Stimulated activated CD4-positive, alpha-beta T cell treated with anti-CD3 and anti-CD28 coated beads, Interleukin-15, amount 100 ng/mL, for 48 hours (primary cell): ENCODE measurements at places on chromosomes 2 and 18.

DNA sequence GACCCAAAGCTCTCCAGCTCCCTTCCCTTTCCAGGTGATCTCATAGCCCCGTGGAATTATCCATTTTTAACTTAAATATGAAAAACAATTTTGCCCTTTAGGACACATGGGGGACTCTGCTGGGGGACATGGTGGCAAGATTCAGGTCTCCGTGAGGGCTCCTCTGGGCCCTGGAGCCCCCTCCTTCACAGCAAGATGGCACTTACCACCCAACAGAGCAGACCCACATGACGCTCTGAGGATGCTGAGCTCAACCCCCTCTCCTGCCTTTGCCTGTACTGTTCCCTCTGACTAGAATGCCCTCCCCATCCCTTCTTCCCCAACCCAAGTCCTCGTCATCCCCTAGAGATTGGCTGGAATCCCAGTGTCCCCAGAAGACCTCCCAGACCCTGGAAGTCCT lies 17.2 kb downstream of the TEX51 start:
- DNase-seq: no peak

- no peak for DNase-seq
Observed at GRCh38 chr2:130243359-130243758, 45.1 kb upstream of the TUBA3E start.

GRCh38 chr2:43251171-43251731 lies 24.8 kb upstream of the ZFP36L2 start:
- DNase-seq: no peak

DNA sequence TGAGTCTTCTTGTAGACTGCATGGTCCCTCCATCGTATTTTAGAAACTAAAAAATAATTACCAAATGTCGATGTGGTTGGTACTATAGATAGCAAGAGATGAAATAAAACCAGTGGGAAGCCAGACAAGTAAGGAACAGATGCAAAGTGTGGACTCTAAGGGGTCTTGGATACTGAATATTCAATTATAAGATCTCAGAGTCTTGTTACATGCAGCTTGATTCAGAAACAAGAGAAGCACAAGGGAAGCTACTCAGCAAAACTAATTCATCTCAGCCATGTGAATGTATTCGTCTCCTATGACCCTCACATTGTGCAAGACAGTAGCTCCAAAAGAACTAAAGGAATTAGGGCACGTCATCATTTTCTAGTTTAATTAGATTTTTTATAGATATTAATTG lies 80.9 kb downstream of the CDH20 start:
- DNase-seq: no peak

GRCh38 chr2:67772216-67773170 lies 290.3 kb downstream of the C1D start:
- DNase-seq: no peak

DNA sequence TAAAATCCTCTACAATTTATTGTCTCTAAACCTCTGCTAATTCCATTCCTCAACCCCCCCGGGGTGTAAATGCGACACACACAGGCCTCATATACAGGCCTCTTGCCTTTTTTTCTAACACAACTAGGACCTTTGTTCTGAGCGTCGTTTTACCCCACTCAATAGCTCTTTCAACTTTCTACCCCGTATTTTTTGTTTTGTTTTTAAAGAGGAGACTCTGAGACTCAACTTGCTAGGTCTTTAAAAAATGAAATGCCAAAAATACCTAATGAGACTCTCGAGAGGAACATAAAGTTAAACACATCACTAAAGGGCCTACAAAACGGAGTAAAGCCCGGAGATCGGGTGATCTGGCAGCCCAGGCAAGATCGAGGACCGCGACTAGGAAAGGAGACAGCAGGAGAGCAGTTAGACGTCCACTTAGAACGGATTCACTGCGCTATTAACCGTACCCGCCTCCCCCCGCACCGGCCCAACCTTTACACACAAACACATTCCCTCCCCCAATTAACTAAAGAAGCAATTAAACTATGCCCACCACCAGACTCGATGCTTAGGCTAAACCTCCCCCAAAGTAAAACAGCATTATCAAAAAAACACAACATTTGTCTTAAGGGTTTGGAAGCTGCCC lies 1.7 kb downstream of the TRIP12 start:
- no peak for DNase-seq

DNA sequence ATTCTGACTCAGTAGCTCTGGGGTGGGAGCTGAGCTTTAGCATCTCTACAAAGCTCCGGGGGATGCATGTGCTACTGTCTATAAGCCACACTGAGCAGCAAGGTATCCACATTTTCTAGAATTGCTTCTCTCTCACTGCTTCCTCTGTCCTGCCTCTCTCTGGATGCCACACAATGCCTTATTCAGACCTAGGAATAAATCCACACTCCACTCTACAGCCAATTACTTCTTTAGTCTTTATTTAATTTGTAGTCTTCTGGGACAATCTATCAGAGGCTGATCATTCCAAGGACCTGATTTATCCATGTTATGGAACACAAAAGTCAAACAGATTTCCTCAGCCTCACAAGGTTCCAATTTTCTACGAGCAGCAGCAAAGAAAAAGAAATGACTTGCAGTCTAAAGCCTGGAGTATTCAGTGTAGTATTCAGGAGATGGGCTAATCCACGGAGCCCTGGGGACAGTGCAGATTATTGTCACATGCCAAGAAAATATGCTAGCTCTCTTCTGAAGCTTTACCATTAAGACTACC lies 4.4 kb downstream of the BCL2 start:
- DNase-seq: no peak

DNA sequence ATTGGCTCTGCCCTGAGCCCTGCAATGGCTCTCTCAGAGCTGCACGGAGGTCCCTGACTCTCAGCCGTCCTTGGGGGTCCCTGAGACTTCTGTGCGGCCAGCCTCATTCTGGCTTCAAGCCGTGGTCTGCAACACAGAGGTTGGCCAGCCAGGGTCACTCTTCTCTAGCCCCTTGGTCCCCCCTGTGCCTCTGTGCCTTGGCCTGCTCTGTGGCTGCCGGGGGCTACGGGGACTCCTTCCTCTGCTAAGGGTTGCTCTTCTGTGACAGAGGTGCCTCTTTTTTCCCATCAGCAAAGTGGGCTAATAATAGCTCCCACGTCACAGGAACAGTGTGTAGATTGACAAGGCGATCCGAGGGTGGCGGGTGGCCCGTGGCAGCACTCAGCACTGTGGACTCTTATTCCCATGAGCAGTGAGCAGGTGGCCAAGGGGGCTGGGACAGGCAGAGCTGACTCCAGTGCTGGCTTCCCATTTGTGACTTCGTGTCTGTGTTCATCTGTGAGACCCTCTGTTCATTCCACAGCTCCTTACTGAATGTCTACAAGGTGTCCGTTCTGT lies 19.4 kb downstream of the INHBB start:
- DNase-seq: no peak

- DNase-seq: no peak
Observed at GRCh38 chr2:28471214-28471613, 24.6 kb upstream of the PLB1 start.

DNA sequence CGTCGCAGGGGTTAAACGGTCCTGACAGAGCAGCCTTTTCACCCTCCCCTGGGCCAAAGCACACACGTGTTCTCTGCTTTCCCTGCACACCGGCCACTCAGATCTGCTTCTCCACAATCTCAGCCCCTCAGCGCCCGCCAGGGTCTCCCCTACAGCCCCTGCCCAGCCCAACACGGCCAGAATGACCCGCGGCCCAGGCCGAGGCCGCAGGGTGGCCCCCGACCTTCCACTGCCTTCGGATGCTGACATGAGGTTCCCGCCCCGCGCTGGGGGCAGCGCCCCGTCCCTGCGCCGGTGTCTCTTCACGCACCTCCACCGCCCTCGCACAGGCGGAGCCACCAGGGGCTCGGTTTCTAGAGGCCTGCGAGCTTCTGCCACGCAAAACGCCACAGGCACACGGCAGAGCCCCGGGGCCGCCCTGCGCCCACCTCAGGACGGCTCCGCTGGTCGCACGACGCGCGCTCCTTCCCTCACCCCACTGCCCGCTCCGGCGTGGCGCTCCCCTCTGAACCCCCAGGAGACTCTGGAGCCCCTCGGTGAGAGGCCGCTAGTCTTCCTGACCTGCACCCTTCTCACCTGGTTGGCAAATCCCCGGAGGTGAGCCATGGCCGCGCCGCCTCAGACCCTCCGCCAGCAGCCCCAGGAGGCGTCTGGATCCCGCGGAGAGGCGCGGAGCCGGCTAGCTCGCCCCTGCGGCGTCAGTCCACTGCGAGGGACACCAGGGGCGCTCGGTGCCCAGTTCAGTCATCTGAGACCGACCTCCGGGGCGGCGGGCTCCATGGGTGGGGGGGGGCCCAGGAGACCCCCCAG lies 749 bp downstream of the STK25 start:
- DNase-seq: peak; percentile 17

GRCh38 chr18:62914871-62915392 lies 199.6 kb downstream of the PHLPP1 start:
- DNase-seq: no peak

DNA sequence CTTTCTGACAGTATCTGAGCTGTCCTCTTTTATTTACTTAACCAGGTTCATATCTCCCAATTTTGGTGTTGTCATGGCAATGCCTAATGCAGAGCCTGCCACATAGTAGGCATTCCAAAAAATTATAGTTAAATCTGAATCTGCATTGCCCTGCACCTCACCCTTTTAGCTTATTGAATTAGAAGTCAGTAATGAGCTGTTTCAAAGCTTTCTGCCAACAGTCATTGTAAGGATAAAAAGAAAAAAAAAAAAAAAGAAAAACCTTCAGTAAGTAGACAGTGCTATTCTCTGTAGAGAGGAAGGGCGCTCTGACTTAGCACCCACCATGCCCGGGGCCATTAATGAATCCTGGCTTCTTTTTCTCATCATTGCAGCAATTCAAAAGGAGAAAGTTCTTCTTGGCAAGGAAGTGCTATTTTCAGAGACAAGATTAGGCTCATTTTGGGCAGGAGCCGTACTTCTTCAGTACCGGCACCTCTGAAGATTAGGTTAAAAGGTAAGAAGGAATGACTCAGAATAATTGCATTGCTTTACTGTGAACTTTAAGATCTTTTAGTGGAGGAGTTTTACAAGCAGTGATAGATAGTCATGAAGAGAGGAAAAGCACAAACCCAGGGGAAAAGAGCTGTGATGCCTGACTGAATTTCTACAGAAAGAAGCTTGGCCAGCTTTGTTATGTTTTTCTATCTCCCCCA lies 2041.2 kb upstream of the PIK3C3 start:
- no peak for DNase-seq

GRCh38 chr2:106948540-106948939 lies 62.6 kb upstream of the ST6GAL2 start:
- no peak for DNase-seq

- peak; percentile 79 for DNase-seq
Observed at GRCh38 chr18:3451183-3451988, 1.4 kb downstream of the TGIF1 start.

GRCh38 chr18:24189664-24190346 lies 50.9 kb downstream of the CABYR start:
- no peak for DNase-seq

DNA sequence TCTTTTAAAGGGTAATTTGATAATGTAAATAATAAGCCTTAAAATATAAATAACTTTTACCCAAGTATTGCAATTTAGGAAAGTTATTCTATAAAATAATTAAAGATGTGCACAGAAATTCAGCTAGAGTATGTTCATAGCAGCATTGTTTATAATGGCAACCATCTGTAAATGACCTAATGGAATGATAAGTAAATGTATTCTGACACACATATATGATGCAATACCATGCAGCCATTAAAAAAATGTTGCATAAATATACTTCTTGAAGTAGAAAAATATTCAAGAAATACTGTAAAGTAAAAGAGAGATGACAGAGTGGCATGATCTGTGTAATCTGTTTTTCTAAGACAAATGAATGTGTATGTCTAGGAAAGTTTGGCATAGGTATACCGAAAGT lies 545.7 kb downstream of the ZEB2 start:
- no peak for DNase-seq

- no peak for DNase-seq
Observed at GRCh38 chr18:6629635-6630140, 99.8 kb upstream of the ARHGAP28 start.

DNA sequence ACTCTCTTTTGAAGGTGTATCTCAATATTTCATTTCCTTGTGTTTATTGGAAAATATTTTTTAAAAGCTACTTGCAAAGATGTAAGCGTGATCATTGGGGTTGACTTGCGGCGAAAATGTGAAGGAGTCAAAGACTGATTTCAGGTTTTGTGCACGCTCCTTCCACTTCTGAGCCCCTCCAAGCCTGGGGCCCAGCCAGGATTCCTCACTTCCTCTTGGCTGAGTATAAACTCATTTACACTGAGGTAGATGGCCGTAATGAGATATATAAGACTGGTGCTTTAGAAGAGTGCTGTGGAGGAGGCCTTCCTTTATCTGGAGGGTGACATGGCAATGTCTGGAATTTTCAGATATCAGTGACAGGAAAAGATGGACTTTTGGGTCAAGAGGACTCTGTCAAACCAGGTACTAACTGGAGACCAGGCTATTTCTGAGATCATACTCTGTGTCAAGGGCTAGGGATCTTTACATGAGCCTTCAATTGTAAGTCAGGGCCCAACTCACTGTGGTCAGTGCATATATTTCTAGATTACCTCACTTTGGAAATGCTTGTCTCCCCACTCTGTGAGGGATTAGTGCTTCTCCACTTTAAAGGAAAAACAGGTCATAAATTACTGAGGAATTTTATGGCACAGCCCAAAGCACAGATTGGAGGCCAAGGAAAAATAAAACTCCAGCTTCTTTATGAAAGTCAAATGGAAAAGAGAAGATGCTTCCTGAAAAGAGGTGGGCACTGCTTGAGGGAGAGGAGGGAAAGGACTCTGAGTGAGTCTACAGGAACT lies 22.8 kb downstream of the PRKCE start:
- DNase-seq: no peak
